ENCODE measurements at places on chromosomes 11 and 22. TPM values are rescaled to one million over a fixed set of nuclear protein-coding genes. Genes with fewer than 3 reads are reported as not detected.

GPHA2 gene
- total RNA-seq = not detected

NRIP3 gene
- total RNA-seq = 4.0 TPM

TMA7B gene
- total RNA-seq = not detected

CAT gene
- total RNA-seq = 68.6 TPM

TRIM51 gene
- not detected for total RNA-seq

IGF2 gene
- total RNA-seq = 0.59 TPM

GNG3 gene
- total RNA-seq = not detected

LINC01488 gene
- total RNA-seq = not detected

DEPDC7 gene
- total RNA-seq = 3.3 TPM

CHRDL2 gene
- total RNA-seq = not detected

CCDC188 gene
- 0.37 TPM for total RNA-seq

MUC5AC gene
- total RNA-seq = not detected

RCN1 gene
- total RNA-seq = 234 TPM

SPTBN2 gene
- 0.39 TPM for total RNA-seq

USP2 gene
- not detected for total RNA-seq

CTSW gene
- total RNA-seq = under 0.01 TPM

DUSP8 gene
- total RNA-seq = 0.20 TPM

OR4D5 gene
- total RNA-seq = not detected

HTR3A gene
- not detected for total RNA-seq

TYR gene
- total RNA-seq = not detected

SLC17A6 gene
- total RNA-seq = not detected

CCS gene
- 30.9 TPM for total RNA-seq

CASP4 gene
- total RNA-seq = 118 TPM

PRG3 gene
- not detected for total RNA-seq

CCDC15 gene
- 3.3 TPM for total RNA-seq

OR52H1 gene
- not detected for total RNA-seq

SYNGR1 gene
- 2.2 TPM for total RNA-seq

CCDC87 gene
- total RNA-seq = 0.37 TPM

PGA4 gene
- total RNA-seq = under 0.01 TPM

C22orf42 gene
- total RNA-seq = not detected

TBX1 gene
- not detected for total RNA-seq

OR8B4 gene
- not detected for total RNA-seq

MPZL3 gene
- total RNA-seq = 0.37 TPM

SPDYC gene
- total RNA-seq = not detected

USH1C gene
- not detected for total RNA-seq

All from subcutaneous preadipocyte (primary cell).